ENCODE measurements at places on chromosomes 6 and 20.

DNA sequence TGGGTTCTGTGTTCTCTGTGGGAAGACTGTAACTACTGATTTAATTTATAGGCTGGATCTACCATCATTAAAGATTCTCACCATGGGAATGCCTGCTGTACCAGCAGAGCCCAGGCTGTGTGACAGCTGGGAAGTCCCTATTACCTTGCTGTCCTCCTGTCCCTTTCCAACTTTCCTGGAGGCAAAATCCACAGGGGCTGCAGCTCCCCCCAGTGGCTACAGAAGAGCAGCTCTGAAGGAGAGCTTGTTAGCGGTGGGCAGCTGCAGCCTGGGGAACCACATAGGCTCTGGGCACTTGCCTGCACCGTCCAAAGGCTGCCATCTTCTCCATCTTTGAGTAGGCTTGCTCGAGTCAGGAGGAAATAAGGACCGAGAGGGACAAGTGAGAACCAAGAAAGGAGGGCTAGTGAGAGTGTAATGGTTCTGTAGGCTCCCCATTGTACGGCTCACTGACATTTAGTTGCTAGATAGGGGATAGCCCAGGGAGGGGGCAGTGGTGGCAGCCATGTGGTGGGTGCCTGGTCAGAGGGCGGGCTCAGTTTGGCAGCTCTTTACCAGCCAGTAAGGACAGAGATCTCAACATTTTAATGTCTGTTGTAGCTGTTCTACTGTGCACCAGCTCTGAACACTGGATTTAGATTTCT, 155.1 kb upstream of the MLIP start:
- DNase-seq, result peak; percentile 50

DNA sequence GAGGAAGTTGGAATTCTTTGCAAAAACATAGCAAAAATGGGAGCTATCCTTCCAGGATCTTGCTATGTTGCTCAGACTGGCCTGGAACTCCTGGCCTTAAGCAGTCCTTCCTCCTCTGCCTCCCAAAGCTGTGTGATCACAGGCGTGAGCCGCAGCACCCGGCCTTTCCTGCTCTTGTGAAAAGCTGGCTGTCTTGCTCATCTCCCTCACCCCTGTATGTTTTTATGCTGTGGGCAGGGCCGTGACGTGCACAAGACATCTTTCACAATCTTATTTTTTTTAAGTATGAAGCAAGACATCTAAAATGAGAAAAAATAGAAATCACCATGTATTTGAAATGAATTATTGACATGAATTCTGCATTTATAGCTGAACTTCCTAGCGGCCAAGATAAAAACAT, 110.4 kb downstream of the SAMD5 start:
- DNase-seq, result peak; percentile 48

DNA sequence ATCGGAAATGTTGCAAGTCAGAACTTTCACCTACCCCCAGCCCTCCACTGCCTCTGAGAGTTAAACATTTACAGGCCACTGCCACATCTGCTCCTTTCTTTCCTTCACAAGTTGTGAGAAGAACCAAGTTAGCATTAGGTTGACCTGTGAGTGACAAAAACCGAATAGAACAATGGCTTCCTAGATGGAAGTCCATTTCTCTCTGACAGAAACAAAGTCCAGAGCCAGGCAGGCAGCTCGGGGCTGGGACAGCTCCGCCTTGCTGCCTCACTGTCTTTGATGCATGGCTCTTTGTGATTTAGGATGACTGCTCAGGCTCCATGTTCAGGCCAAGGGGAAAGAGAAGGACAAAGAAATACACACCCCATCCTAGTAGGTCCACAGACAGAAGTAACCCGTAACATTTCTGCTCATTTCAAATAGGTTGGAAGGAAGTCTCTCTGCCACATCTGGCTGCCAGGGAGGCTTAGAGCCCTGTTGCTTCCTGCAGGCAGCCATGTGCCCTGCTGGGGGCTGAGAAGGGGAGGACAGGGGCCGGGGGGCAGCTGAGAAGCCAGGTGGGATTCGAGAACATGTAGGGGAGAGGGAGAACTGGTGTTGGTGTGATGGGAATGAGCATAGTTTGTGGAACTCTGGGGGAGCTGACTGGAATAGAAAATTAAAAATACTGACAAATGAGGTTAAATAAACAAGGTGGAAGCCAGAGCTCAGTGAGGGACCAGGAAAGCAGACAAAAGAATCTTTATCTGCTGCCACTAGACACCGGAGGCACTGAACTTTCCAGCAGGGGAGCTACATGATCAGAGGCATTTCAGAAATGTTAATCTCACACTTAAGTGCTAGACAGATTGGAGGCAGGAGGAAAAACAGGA, 19.5 kb upstream of the IER3 start:
- DNase-seq, result no peak

- DNase-seq, result no peak
These were observed 272.6 kb downstream of the TSHZ2 start for GRCh38 chr20:53244711-53245110.

GRCh38 chr6:148385379-148385778, 42.7 kb downstream of the SASH1 start:
- DNase-seq, result no peak

DNA sequence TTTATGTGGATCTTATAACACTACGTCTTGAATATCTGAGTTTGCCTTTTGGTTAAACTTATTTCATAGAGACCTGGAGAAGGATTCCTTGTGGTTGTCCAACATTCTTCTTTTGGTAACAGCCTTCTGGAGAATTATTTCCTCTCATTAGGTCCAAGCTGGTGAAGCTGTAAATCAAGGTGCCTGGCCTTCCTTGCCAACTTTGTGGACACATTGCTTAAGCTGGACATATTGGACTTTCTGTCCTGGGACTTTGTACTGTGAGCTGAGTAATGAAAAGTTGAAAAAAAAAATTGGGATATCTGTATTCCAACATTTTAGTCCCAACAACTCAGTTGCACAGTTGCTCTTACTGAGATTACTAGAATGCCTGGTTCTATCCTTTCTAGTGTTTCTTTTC, 186.2 kb downstream of the HAO1 start:
- no peak for DNase-seq

GRCh38 chr6:33797626-33798342, 6.0 kb downstream of the MLN start:
- no peak for DNase-seq

GRCh38 chr6:56756791-56757587, 114.3 kb upstream of the DST start:
- DNase-seq, result no peak

DNA sequence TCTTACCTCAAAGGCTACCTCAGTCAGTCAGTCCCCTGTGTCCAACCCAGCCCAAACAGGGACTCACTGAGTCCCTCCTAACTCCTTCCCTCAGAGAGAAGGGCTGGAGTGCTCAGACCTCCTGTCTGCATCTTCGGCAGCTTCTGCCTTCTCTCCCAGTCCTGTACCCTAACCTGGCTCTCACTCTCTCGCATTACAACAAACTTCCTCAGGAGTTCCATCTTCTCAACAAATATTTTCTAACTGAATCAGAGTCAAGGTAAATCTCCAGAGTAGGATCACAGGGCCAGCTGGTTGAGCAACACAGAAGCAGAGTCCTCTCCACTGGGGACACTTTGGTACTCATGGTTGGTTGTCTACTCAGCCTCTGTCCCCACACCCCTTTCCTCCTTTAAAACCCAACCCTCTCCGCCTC, 92.3 kb downstream of the MRPL14 start:
- no peak for DNase-seq

- no peak for DNase-seq
These were observed 11.3 kb downstream of the TXNDC5 start for GRCh38 chr6:7899101-7899888.

GRCh38 chr6:79377047-79377446, 142.6 kb upstream of the HMGN3 start:
- DNase-seq, result no peak

DNA sequence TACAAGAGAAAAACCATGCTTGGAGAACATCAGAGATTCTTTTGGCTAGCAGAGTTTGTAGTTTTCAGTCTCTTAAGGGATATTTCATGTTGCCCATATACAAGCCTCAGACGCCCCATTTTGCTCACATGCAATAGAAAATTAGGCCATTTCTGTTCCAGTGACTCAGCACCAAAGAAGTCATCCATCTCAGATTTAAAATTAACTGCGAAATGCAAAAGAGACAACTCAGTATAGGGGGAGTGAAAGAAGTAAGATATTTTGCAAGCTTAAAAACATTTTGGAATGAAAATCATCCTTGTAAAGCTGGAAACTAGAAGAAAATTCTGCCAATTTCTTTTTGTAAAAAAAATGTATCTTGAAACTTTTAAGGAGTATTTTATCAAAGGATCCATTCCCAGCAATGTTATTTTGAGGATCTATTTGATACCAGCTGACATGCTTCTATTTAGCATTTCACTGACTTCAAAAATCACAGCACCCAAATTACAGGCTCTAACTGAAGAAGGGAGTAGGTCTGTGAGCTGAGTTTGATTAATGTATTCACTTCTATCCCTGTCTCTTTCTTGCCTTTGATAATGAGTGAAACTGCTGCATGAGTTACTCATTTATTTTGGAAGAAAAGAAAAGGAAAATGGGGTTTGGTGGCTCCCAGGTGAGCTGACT, 223.7 kb upstream of the SULF2 start:
- DNase-seq, result no peak

DNA sequence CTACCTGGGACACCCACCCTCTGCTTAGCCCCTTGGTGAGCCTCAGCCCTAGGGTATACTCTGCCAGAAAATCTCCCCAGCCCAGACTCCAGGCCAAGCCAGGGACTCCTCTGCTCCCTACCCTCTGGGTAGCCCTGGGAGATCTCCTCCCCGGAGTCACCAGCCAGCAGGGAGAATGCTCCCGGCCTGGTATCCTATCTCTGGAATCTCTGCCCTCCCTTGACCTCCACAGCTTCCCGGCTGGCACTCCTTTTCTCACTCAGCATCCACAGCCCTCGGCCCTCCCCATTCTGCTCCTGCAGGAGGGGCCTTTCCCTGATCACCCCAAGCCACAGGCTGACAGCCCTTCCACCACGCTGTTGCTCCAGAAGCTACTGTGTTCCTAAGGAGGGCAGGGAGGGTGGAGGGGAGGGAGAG, 22.6 kb downstream of the NOL4L start:
- DNase-seq, result no peak

GRCh38 chr6:14596410-14596809, 478.8 kb downstream of the CD83 start:
- no peak for DNase-seq

DNA sequence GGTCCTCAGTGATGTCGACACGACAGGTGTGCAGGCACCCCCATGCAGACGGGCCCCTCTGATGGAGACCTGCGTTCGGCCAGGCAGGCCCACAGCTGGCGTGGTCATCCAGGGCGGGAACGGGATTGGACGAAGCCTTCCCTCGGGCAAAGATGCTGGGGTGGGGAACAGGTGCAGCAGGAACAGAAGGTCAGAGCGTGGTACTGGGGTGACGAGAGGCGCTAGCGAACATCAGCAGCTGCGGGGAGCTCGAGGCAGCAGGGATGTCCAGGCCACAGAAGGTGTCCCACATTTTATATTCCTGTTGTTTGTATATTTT, 96.2 kb downstream of the SLC22A23 start:
- no peak for DNase-seq

DNA sequence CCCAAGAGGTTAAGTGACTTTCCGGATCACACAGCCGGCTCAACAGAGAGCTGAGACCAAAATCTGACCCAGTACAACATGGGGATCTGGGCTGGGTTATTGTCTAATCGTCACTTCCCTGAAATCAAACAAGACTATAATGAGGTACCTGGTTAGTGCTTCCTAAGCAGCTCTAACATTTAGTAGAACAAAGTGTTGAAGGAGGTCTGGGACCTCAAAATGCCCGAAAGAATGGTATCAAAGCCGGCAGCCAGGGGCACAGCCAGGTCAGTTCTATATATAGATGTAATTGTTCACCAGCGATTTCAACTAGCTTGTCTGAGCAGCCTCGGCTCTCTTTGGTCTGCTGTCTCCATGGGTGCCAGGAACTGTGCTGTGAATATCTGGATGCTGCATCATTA, 245.5 kb upstream of the ECI2 start:
- no peak for DNase-seq

GRCh38 chr6:16238057-16238962, at the start of gene GMPR:
TSS of gene GMPR (plus strand) at chr6:16238587. CDS start at chr6:16238694, 107 bp downstream.
- DNase-seq, result peak; percentile 77

DNA sequence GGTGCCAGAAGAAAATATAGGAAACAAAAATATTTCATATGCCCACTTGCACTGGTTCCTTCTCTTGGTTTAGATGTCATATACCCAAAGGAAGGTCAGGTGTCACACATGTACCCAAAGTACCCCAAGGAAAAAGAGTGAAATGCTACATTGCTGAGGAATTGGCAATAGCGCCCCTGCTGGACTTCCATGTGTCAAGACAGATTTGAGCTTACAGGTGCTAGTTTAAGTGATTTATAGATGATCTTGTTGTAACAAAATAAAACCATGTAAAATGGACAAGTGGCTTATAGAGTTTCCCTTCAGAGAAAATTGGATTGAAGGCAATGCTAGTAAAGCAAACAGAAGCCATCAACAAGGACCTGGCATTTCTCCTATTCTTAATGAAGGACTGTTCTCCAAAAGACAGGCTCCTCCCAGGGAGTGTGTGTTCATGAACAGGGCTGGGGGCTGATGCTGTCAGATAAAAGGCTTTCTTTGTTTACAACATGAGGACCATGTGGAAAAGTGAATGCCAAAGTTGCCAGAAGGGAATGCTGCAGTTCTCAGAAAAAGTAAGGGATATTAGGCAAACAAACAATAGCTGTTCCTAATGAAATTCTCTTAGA, 64.3 kb upstream of the PAK5 start:
- DNase-seq, result no peak

- DNase-seq, result no peak
These were observed 4.1 kb upstream of the ENPP5 start for GRCh38 chr6:46174904-46175303.

- DNase-seq, result no peak
These were observed 29.2 kb downstream of the OSBPL2 start for GRCh38 chr20:62267543-62267942.

DNA sequence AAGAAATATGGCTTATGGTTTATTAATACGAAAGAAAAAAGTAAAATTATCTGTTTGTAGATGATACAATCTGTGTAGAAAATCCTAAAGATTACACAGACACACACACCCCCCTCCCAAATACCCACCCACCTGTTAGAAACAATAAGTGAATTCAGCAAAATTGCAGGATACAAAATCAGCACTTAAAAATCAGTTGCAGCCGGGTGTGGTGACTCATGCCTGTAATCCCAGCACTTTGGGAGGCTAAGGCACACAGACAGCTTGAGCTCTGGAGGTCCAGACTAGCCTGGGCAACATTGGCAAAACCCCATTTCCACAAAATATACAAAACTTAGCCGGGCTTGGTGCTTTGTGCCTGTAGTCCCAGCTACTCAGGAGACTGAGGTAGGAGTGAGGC, 42.3 kb downstream of the NINL start:
- DNase-seq, result no peak

DNA sequence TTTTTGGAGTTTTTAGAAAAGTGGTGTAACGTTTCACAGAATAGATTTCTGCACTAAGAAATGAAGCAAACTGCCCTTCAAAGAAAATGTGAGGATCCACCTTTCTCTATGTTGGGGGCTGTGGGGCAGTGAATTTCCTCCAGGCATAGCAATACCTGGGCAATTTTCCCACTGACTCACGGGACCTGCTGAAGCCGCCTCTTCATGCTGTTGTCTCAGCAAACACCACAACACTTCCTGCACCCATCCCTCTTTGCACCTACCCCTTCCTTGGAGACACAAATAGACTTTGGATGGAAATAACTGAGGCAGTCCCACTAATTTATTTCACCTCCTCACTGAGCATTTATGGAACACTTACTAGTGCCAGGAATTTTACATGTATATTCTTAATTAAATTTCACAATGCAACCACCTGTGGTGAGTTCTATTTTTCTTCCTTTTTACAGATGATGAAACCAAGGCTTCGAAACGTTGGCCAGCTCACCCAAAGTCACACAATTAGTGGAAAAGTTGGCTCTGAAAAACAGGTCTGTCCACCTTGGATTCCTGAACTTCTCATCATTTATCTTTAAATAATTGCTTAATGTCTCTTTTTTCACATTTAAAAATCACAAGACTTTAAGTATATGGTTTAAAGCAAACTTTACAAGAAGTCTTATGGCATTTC, 17.2 kb upstream of the ADGRF1 start:
- DNase-seq, result no peak

Data from left lung (tissue), 14 donors.